Epithelial cell of prostate (primary cell): ENCODE measurements at places on chromosomes 2 and 18.

DNA sequence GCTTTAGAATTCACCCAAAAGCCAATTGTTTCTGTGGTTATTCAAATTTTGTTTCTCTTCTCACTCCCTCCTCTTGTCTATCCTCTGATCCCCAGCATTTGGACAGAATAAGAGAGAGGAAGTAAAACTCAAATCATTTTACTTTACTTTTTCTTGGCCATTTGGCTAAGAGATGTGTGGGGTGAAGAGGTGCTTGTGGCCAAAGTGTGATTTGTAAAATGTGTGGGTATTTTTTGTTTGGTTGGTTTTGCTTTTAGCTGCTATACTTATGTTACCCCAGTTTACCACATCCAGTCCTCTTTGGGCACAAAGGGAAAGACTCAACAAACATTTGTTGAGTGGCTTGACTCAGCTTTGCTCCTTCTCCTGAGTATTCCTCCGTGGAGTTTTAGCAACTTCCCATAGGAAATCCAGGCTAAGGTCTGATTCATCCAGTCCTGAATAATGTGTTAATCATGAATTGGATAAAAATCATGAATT is 109.1 kb upstream of the CYP1B1 start:
- DNase-seq: no peak

- no peak for DNase-seq
Observed at GRCh38 chr18:23929362-23929930, 85.1 kb upstream of the TTC39C start.

DNA sequence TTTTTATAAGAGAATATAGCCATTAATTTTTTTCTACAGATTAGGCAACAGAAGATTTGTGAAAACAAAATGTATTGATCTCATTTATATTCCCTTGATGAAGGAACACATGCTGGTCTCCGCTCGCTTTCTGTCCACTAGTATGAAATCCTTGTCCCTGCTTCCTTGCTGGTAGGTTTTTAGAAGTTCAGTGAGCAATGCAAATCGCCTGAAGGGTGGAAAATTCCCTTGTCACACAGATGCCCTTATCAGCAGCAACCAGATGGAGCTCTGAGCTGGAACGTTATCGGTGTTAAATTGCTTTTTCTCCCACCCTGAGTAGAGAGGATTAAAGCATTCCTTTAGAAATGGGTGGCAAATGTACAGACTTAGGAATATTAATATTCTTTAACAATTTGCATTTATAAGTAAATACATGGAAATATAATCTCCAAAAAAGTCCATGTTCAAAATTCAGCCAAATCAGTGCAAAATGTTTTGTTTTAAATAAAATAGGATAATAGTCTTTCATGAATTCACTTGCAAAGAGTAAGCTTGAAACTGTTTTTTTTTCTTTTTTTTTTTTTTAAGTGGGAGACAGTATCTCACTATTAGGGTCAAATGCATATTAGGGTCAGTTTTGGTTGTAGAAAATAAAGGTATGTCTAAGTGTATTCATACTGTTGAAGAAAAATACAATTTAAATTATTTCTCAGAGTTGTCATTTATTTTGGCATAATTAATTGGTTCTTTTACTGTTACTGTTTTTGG is 164.0 kb upstream of the MYO3B start:
- no peak for DNase-seq

DNA sequence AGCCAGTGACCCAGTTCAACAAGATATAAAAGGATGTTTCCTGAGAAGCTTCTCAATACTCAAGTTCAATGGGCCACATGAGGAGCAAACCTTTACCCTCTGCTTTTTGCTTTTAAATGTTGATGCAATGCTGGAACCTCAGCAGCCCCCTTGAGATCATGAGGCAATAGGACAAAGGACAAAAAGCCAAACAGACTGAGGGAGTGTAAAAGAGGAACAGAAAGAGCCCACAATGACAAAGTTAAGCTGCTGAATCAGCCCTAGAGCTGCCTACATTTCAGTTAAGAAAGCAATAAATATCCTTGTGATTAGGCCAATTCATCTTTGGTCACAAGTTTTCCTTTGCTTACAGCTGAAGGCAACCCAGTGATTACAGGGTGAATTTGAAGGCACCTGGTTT is 76.9 kb downstream of the MRO start:
- DNase-seq: no peak

DNA sequence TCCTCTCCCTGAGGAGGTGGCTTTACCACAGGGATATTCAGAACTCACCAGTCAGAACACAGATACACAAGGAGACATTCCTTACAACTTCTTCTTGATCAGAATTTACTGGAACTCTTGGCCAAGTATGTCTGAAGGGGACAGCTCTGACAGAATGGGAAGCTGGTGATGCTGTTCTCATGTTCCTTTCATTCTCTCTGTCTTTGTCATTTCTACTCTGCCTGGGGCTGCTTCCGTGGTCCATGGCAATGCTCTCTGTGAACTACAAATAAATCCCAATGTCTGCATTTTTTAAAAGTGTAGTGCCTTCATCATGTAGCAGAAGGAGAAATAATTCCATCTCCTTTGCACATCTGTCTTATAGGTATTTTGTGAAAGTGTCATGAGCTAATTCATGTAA is 730.3 kb downstream of the CNTNAP5 start:
- no peak for DNase-seq

GRCh38 chr2:104768694-104769093 is 85.2 kb upstream of the POU3F3 start:
- DNase-seq: no peak

- DNase-seq: no peak
Observed at GRCh38 chr2:185787227-185788145, 48.9 kb downstream of the FSIP2 start.

DNA sequence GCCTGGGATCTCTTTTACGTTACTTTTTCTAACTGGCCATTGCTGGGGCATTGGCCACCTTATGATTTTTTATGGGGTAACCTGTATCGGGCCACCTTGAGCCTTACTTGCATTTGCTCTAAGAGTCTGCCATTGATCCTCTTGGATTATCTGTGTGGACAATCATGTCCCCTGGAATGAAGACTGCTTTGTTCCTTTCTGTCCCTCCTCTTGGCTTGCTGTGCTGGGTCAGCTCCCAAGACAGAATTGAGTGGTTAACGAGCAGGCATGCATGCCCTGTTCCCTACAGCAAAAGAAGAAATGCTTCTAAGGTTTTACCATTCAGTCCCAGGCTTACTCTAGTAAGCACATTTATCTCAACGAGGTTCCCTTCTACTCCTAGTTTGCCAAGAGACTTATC is 46.3 kb downstream of the MAL start:
- no peak for DNase-seq

DNA sequence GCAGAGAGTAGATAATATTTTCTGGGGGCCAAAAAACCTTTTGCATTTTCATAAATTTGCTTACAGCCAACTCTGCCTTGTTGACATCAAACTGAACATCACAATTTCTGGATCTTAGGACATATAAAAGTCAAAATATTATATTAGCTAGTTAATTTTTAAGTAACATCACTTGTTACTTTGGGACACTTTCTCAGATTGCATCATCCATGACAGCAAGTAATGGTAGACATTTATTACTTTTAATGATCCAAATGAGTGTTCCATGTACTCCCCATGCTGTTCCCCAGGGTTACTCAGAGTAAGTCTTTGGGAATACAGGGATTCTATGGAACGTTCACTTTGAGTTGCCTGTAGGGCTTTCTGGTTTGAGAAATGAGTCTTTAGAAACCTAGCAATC is 39.1 kb upstream of the CWC22 start:
- DNase-seq: no peak

DNA sequence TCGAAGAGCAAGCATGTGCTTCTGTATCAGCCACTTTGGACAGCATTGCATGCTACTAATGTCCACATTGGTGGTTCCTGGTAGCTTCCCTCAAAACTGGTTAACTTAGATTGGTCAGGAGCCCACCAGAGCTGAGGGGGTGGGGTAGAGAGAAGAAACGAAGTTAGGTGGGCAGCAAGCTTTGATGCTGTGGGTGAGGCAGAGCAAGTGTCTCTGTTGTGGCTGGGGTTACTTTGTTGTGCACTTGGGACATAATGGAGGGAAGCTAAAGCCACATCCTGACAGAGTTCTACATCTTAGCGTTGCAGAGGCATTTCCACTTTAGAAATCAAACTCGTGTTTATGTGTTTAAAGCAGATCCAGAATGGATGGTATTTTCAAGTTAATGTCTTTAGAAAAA is 82.7 kb downstream of the FAM168B start:
- DNase-seq: no peak

DNA sequence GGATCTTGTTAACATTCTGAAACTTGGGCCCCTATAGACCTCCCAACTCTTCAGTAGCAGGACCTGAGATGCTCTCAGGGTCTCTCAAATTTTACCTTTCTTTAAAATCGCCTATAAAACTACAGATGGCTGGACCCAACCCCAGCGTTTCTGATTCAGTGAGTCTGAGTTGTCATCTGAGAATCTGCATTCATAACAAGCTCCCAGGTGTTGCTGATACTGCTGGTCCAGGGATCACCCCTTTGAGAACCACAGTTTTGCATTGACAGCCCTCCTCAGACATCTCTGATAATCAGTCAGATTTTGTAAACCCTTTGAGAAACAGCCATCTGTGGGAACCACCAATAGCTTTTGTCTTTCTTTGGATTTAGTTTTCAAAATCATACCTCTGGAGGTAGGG is 315.8 kb downstream of the CYRIA start:
- DNase-seq: no peak

GRCh38 chr2:199339891-199340605 is 117.7 kb downstream of the SATB2 start:
- DNase-seq: no peak

DNA sequence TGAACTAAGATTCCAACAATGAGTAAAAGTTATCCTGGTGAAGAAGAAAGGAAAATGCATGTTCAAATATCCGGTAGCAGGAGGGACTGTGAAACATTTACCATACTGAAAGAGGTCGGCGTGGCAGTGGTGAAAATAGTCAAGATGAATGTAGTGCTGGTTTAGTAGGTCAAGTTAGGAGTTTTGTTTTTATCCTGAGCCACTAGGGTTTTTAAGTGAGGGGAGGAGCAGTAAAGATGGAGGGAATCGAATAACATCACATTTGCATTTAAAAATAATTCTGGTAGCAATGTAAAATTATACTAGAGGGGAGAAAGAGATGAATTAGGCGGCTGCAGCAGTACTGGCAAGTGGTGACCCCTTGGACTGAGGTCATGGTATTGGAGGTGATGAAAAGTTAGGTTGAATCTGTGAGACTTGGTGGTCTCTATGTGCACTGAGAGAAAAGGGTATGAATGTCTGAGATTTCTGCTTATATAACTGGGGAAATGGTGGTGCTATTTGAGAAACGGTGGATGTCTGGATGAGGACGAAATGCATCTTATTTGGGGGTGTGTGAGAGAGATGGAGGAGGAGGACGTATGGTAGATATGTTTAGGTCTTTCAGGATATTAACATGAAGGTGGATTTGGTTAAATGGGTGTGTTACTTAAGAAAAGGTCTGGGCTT is 5.9 kb downstream of the VAPA start:
- DNase-seq: no peak

DNA sequence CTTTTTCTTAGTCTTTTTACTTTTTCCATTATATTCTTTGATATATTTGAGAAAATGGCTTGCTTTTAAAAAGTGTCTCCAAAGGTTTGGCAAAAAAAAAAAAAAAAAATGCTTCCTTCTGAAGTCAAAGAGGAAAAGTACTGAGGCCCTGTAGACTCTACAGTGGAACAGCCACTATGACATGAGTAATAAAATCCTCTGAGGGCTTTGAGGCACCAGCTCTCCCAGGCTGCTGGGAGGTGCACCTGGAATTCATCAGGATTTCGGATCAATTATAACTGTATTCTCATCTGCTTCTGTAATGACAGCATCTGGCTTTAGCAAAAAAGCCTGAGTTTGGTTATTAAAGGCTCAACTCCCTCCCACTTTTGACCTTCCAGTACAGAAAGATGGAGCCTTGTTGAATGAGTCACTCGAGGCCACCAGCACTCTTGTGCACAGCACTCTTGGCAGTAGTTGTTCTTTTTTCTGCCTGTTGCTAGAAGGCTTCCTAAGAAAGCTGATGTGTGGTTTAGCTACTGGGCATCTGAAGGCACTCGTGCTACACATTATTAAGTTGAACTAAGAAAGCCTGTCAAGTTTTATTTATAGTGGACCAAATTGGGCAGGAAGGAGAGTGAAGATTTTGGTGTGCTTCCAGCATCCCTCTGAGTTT is 131.3 kb downstream of the PRPF40A start:
- DNase-seq: no peak

- DNase-seq: no peak
Observed at GRCh38 chr2:45014016-45014702, 4.9 kb upstream of the SIX2 start.

- DNase-seq: no peak
Observed at GRCh38 chr2:37005118-37005868, 39.0 kb upstream of the STRN start.

DNA sequence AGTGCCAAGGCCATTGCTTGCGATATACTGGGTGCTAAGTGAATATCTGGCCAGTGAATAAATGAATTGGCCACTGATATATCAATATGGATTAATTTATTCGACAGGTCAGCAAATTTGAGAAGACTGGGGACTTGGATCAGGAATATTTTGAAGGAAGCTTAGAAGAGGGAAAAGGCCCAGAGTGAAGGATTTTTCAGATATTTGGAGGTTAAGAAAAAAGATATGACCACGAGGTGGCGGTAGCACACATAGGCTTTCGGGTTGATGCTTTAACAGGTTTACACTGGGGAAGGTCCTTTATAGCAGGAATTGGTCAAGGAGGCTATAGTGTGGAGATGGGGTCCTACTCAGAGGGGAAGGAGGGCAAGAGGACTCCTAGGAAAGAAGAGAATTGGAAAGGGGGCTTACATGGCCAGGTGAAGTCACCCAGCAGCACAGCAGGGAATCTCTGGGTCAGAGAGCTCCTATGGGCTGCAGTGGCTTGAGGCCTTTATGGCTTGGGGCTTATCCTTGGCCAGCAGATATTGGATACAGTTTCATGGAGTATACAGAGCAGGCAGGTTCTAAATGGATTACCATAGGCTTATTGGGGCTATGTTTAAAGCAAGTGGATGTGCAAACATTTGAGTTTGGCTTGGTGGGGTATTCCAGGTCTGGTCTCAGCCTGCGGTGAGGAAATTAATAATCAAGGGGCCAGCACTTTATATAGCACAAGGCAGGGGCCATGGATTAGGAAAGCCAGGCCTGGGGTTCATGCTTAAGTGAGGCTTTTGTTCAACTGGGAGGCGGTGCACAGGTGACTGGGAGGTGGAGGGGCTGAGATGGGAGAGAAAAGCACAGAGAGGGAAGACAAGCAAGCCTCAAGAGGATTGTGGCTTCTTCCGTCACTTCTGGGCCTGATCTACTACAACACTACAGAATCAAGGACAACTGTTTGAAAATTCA is 9.7 kb downstream of the IL1RN start:
- DNase-seq: no peak

GRCh38 chr18:9823805-9824473 is 61.8 kb upstream of the TXNDC2 start:
- no peak for DNase-seq

DNA sequence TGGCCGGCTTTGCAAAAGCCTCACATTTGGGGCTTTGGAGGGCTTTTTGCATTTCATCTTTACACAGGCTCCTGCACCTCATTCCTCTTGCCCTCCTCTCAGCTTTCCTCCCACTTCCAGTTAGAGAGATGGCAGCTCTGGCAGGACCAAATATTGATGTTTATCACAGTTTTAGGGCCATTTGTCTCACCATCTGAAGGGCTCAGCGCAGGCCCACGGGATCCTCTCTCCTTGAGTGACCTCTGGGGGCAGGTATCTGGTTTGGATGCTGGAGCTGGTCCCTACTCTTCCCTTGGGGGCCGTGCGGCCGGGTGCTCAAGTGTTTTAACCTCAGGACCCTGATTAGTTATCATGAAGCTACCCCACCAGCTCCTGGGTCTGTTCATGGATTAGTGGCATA is 19.9 kb downstream of the ATOH8 start:
- no peak for DNase-seq

GRCh38 chr2:166240387-166241313 is 112.8 kb upstream of the SCN1A start:
- no peak for DNase-seq

- no peak for DNase-seq
Observed at GRCh38 chr2:204425821-204426220, 119.5 kb upstream of the PARD3B start.
